ENCODE measurements at places on chromosomes 4 and X. TPM values are rescaled to one million over a fixed set of nuclear protein-coding genes. Genes with fewer than 3 reads are reported as not detected.

Gene SPOCK3
- polyA plus RNA-seq = 0.12 TPM

Gene MXRA5
- polyA plus RNA-seq = not detected

Gene HTN3
- not detected for polyA plus RNA-seq

Gene HPRT1
- polyA plus RNA-seq = 108 TPM

Gene FHIP1A
- polyA plus RNA-seq = 0.09 TPM

Gene ABCG2
- polyA plus RNA-seq = 29.0 TPM

GRCh38 chrX:133594156-133594555, 178.9 kb upstream of the GPC4 start:
- no peak for DNase-seq

DNA sequence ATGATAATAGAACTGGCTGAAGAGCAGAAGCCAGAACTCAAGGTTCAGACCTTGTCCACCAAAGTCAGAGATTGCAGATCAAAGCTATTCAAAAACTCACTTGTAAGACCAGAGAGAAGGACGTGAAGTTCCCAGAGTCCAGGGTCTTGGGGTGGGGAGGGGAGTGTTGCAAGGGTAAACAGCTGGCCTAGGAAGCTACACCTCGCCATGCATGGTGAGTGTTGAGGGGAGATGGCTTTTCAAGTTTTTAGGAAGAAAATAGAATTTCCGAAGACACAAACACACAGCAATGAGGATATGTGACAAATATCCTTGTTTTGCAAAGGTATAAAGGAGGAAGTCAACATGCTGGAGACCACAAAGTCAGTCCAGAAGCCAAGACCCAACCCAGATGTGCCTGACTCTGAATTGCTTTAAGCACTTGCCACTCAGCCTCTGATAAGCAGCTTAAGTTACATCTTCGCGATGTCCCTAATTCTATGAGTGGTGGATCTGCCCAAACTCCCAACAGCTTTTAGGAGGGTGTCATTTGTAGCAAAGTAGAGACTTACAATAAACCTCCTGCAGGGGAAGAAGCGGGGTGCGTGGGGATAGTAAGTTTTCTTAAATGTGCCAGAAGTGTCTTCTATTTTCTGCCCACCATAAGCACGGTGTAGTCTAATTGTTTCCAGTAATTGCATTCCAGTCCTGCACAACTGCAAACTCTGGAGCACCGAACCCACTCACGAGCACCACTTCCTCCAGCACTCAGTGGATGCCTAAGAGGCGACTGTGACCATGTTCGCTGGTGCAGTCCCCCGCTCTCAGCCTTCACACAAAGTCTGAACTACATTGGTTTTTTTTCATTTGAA, 26.5 kb downstream of the HAND2 start:
- no peak for DNase-seq

DNA sequence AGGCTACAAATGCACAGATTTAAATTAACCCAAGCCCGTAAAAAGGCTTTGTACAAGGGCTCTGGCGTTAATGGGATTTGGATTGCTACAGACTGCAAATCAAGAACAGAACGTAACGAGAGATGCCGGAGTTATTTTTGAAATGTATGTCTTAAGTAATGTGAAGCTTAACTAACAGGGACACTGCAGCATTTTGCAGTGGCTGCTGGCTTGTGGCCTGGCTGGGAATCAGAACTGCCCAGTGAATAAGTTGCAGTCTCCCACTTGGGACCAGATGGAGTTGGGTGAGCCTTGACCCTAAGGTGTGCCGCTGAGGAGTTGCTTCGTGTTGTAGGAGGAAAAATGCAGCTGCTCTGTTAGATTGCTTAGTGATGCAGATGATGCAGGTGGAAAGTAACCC, 318.4 kb downstream of the DHX15 start:
- no peak for DNase-seq

- DNase-seq = no peak
These were observed 120.5 kb upstream of the FAT1 start for GRCh38 chr4:186844059-186844681.

DNA sequence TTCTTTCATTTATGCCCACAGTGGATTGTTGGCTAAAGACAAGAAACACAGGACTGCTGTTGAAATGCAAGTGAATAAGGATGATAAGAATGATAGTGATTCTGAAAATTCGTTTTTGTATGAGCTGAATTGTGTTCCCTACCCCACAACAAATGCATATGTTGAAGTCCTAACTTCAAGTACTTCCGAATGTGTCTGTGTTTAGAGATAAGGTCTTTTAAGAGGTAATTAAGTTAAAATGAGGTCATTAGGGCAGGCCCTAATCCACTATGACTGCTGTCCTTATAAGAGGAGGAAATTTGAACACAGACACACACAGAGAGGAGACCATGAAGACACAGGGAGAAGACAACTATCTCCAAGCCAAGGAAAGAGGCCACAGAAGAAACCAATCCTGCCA, 126.6 kb upstream of the ACSL4 start:
- no peak for DNase-seq

DNA sequence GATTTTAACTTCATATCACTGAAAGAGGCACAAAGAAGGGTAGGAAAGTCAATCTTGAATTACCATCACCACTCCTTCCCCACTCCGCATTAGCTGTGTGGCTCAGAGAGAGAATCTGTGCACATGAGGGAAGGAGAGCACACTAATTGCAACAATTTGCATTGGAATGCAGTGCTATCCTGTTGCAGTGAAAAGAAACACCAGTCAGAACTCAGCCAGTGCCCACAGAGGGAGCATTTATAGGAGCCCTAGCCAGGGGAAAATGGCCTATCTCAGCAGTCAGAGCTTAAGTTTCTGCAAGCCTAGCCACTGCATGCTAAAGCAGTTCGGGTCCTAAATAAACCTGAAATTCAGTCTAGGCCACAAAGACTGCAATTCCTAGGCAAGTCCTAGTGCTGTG, 159.4 kb upstream of the AR start:
- no peak for DNase-seq

- DNase-seq = peak; percentile 30
These were observed 1.2 kb downstream of the GABRB1 start for GRCh38 chr4:47032405-47033106.

DNA sequence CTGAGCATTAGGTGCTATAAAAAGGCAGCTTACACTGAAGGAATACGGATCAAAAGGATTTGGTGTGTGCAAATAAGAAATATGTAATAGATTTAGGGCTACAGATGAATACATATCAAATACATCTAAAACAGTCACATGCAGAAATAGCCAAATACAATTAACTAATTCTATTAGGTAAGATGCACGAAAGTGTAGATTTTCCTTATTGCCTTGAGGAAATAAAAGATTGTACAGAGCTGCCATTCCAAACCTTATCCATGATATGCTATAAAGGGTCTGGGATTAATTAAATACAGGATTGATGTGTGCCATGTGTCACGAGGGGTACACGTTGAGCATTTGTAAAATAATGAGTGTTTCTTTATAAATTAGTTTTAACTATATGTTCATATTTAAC, 107.0 kb upstream of the ELOVL6 start:
- DNase-seq = no peak

GRCh38 chrX:6729626-6730025, 194.7 kb upstream of the VCX3A start:
- DNase-seq = no peak

DNA sequence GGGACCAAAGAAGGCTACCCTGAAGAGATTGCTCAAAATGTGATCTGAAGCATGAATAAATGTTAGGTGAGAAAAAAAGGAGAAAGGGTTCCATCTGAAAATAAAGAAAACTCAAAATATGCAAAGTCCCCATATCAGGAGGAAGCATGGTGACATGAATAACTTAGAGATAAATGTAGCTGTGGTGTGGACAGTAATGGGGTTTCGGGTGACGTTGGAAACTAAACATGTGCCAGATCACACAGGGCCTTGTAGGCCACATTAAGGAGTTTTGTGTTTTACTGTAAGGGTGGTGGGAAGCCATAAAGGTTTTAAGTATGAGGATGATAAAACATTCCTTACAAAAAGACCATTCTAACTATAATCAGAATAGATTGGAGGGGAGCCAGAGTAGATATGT, 40.3 kb upstream of the ACSL4 start:
- no peak for DNase-seq

All from A549 (cell line).